ENCODE measurements at places on chromosomes 13 and 19.

GRCh38 chr13:76683168-76683567, 203.0 kb downstream of the KCTD12 start:
- no peak for DNase-seq

DNA sequence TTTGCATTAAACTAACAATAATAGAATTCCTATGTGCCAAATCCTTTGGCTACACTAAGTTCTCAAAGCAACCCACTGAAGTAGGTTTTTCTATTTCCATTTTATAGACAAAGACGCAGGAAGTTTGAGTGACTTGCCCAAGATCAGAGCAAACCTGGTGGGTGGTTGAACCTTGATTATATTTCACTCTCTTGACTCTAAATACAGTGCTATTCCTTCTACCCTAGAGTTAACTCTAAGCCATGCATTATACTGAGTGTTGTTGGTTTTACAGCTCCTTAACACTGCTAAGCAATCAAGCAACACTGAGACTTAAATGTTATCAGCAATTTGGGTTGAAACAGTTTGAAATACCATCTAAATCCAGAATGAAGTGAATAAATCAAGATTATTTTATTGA, 813.6 kb upstream of the GPC6 start:
- DNase-seq: no peak

GRCh38 chr13:33303855-33304597, 18.5 kb upstream of the STARD13 start:
- DNase-seq: no peak

DNA sequence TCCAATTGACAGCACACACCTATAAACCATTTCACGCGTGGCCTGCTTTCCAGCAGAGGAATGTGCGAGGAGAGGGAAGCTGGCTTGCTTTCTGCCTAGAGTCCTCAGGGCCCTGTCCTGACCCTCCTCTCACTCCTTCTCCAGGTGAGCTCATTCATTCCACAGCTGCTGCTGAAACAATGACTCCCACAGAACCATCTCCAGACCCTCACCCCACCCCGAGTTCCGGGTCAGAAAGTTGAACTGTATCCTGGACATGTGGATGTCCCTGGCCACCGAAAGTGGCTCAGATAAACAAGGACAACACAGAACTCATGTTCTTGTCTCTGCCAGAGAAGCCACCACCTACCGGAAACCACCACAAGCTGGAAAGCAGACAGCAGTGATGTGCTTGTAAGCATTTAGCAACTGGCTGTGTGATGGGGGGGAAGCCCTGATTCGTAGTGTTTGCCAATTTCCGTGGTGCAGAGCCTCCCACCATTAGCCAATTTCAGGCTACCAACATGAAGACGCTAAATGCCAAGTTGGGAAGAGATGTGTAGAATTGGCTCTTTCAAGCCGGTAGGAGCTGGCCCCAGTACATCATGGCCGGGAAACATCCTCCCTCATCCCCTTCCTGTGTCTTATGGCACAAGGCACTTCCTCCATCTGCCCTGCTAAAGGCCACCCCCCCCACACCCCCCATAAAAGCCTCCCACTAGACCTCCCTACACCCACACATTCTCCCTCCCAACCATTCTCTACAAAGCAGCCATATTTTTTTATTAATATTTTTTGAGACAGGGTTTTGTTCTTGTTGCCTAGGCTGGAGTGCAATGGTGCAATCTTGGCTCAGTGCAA, 5.0 kb downstream of the SYCE2 start:
- DNase-seq: no peak

DNA sequence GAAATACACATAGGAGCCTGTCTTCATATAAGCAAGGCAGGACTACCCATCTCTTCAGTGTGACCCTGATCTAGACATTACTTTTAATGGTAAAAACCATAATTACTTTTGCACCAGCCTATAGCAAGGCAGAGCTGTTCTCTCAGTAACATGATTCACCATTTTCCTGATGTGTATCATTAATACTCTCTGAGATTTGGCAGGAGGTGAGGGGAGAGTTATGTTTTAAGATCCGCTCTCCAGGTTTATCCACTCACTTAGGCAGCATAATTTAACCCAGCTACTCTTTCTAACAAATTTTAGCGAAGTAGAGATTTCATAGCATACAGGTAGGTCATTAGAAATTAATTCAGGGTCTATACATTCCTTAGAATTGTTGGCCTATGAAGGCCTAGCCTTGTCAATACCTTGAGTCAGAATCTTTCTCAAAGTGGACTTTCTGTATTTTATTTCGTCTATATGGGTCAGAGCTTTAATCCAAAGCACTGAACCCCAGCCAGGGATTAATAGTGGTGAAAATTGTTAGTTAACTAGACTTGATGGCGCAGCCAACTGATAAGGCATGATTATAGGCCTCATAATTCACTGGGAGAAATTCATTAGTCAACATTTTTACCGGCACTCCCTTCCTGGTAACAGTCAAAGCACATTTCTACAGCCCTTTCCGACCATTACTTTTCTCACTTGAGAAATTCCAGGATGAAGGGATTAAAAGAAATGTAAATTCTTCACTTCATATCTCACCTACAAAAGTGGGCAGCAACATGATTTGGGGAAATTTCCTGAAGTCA, 955.1 kb downstream of the DIAPH3 start:
- DNase-seq: no peak

DNA sequence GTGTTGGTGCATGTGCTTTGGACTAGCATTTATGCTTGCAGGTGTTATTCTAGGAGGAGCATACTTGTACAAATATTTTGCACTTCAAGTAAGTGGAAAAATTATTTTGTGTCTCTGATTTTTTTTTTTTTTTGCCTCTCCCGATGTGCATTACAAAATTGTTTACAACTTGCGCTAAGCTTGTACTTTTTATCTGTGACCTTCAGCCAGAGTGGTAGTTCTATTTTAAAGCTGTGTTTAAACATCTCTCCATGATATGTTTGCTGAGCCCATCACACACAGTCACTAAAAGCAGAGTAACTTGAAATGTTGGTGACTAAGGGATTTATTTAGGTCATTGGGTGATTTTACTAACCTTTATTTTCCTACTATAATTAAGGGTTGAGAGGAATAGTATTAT, 20.8 kb downstream of the ITM2B start:
- no peak for DNase-seq

DNA sequence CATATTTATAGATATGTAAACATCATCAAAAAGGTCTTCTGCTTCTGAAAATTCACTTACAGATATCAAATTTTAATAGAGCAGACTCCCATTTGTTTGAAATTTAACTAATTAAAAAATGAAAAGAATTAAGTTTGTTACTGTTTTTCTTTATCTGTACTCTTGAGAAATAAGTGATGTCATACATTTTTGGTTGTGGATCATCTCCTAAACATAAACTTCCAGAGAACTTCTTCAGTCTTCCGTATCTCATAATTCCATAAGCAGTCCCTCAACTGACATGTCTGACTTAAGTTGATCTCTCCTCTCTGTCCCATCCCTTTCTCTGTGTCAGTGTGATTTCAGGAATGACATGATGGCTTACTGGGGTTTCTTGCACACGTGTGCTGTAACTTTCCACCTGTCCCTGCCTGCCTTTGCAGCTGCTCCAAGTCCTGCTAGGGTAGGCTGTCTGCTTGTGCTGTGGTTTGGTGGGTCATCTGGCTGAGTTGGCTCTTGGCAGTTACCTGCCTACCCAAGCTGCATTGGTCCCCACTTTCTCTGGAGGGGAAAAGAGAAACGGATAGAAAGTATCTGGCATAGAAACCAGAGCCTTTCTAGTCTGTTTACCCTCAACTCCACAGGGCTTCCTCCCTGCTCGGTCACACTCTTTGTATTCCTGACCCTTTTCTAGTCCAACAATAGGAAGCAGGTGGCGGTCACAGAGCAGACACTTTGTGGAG, 127.1 kb downstream of the GGACT start:
- DNase-seq: no peak

DNA sequence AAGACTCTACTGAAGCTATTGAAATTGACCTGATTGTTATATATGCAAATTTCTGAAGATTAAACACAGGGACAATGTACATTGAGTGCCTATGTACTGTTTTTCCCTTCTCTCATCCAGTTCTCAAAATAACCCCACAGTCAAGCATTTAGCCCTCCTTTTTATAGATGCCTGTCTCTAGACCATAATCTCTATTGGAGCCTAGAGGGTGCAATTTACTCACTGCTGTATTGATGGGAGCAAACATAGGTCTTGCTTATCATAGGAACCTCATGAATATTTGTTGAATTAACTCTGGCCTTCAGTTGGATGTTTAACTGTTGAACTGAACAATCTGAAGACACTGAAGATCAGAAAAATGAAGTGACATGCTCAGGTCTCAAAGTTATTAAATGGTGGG, 183.0 kb downstream of the RFC3 start:
- DNase-seq: no peak

DNA sequence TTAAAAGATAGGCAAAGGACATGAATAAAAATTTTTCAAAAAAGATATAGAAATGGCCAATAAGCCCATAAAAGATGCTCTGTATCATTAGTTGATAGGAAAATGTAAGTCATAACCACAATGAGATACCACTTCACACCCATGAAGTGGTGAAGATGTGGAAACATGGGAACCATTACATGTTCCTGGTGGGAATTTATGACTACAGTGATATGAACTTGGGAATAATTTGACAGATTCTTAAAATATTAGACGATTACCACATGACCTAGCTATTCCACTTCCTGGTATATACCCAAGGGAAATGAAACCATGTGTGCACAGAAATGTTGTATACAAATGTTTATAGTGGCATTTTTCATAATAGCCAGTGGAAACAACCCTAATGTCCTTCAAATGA, 232.2 kb downstream of the GGACT start:
- no peak for DNase-seq

DNA sequence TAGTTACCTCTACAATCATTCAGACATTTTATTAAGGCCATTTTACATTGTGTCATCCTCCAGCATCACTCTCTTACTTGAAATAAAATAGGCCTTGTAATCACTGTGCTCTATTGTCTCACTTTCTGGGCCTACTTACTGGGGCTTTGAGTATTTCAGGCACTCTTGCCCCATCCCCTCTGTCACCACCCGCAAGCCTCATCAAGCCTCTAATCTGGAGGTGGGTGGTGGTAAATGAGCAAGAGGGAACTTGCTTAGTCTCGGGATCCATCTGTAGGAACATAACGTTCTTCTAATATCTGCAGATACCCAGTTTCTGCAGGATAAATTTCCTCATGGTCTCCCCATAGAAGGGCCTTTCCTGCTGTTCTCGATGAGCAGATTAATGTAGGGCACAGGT, 19.4 kb upstream of the GPR18 start:
- no peak for DNase-seq

- DNase-seq: no peak
Observed at GRCh38 chr13:28744091-28744536, 25.3 kb upstream of the SLC46A3 start.

GRCh38 chr19:35123573-35123972, 8.0 kb downstream of the FXYD3 start:
- DNase-seq: no peak

- no peak for DNase-seq
Observed at GRCh38 chr19:17358395-17358794, 18.7 kb downstream of the PLVAP start.

GRCh38 chr19:17511724-17512573, 500 bp downstream of the PGLS start:
- peak; percentile 71 for DNase-seq

DNA sequence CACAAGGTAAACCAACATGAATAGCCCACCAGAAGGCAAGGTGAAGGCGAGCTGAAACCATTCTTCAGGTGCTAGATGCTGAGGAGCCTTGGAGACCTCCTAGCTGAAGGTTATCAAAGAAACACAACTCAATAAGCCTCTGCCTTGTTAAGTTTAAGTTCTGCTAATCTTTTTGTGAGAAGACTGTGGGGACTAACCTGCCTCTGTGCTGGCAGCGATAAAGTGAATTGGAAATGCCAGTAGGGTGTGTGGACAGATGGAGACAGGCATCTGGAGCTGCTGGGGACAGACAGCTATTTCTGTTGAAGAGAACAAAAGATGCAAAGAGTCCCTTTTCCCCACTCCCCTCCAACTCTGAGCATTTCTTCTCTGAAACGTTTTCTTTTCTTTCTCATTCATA, 33.5 kb upstream of the FLT1 start:
- DNase-seq: no peak

DNA sequence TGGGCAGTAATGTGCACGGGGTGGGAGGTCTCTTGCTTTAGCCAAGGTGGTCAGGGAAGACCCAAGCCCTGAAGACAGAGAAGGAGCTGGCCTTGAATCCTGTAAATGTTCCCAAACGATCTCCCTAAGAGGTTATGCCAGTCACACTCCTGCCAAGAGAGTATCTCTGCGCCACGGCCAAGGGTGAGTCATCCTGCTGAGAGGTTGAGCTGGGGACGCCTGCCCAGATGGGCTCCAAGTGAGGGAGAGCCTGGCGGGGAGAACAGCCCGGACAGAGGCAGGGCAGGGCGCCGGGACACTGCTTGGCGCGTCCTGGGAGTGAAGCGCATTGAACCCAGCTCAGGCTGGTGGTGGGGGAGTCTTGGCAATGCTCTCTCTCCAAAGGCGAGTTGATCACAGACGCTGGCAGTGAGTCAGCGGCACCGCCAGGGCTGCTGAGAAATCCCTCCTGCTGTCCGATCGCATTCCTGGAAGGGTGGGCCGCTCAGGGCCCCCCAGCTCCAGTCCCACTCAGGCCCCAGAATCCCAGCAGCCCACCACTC, 16.4 kb downstream of the SULT2B1 start:
- no peak for DNase-seq

GRCh38 chr19:48393559-48394330, at the start of gene GRIN2D:
Gene GRIN2D (plus strand): TSS chr19:48393668. CDS start chr19:48398393, 4,725 bp downstream.
- peak; percentile 21 for DNase-seq

DNA sequence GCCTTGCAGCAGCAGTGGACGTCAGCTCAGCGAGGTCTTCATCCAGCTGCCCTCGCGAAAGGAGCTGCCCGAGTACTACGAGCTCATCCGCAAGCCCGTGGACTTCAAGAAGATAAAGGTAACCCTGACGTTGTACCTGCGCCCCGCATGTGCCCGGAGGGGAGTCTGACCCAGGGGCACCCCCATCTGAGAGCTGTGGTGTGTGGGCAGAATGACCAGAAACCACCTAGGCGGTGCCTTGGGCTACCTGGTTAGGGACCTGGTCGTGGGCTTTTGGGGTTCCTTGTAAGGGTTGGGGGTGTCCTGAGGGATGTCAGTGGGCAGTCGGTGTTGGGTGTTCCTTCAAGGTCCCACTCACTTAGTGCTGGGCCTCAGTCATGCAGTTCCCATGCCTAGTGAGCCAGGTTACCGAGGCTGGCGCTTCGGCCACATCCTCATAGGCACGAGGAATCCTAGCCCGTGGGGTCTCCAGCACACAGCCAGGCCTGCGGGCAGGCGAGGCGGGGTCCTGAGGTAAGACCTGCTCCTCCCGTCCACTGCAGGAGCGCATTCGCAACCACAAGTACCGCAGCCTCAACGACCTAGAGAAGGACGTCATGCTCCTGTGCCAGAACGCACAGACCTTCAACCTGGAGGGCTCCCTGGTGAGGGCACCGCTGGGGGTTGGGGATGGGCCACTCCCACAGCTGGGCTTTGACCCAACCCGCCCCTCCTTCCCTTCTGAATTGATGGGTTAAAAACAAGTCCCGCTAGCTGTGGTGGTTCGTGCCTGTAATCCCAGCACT, 30.8 kb upstream of the LDLR start:
- no peak for DNase-seq

- no peak for DNase-seq
Observed at GRCh38 chr19:17022738-17023137, 3.9 kb downstream of the CPAMD8 start.

Measured in T-helper 2 cell (primary cell).